ENCODE measurements at places on chromosomes 2 and 18.
A peak's percentile ranks its signal among the peaks of the same experiment; 100 is the strongest.

DNA sequence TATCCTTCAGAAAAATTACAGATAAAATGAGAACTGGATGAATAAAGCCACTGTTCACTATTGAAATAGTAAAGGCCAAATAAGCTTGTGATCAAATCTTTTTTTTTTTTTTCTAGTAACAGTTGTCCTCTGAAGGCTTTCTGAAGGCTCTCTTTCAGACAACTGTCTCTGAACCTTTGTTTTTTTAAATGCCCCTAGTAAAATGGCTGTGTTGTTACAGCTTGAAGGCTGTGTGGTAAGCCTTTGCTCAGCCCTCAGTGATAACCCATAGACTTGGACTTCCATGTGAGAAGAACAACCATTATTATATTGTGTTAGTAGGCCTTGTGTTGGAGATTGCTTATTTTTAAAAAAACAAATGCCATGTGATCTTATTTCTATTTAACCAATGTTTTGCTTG is 17.6 kb downstream of the FMNL2 start:
- DNase-seq = no peak

- no peak for DNase-seq
These were observed 146.3 kb upstream of the RIOK3 start for GRCh38 chr18:23306822-23307221.

GRCh38 chr2:235006986-235007385 is 55.2 kb downstream of the SH3BP4 start:
- DNase-seq = no peak

DNA sequence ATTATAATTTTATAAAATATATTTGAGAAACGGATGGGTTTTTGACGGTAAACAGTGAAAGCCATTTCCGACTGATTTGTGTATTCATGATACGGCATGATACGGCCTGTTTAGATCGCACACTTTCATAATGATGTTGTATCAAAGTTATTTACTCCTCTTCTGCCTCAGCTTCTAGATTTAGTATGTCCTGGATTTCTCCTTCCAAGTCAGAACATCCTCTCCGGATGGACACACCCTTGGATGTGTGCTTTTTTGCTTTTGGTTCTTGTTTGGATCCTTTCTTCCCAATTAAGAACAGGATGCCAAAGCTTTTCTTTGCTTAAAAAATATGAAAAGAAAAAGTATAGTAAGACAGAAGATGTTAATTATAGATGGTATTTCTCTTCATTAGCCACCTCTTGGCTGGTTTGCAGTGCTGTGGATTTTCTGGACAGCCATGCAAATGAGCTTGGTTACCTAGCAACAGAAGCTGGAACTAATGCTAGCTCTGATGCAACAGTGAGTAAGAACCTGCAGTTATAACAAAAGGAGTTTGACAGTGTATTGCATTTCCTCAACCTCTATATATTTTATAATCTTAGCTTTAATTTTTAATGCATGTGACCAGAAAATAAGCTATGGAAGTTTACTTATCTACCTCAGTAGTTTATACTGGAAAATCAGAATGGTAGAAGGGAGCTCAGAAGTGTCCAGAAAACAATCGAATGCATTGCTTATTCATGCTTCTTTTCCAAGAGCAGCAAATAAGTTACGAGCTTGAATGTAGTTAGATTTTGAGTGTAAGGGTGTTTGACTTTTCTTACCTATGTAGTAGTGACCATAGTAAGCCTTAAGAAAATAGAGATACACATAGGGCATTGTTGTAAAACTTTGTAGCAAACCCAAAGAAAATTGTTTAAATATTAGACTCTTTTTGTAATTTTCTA is 27.9 kb downstream of the RMND5A start:
- DNase-seq = no peak

DNA sequence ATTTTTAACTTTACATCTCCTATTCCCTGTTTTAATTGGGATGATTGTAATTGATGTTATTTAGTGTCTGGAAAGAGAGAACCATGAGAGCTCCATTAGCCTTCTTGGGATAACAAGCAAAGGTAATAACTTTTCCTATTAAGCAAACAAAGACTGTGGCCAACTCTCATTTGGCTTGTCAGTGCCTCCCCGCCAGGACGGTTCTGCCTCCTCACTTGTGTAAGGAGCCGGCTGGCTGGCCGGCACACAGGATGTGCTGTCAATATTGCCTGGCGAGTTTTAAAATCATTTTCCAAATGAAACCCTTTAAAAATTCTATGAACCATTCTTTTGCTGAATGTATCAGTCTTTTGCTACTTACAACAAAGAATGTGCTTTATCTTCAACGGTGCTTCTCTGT is 898.3 kb downstream of the CPS1 start:
- no peak for DNase-seq

DNA sequence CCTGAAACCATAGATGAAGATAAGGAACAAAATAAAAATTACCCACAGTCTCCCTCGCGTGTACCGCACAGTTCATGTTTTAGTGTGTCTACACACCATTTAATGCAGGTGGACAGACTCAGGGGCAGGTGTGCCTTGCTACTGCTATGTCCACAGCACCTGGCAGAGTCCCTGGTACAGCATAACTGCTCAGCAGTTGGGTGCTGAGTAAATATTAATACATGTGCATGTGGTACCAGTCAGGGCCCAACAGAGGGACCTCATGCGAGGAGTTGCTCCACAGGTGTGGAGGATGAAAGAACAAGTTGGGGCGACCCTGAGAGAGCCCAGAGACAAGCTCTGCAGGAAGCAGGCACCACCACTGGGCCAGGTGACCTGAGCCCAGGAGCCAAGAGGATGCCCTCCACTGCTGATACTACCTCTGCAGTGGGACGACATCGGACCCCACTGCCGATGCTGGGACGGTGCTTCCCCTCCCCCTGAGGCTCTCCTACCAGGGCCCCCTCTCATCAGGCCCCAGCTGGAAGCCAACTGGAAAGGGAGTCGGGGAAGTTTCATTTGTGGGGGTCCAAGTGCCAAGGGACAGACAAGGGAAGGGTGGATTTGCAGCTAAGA is 100.8 kb downstream of the NEDD4L start:
- no peak for DNase-seq

GRCh38 chr18:73047688-73048087 is 179.9 kb upstream of the NETO1 start:
- no peak for DNase-seq

DNA sequence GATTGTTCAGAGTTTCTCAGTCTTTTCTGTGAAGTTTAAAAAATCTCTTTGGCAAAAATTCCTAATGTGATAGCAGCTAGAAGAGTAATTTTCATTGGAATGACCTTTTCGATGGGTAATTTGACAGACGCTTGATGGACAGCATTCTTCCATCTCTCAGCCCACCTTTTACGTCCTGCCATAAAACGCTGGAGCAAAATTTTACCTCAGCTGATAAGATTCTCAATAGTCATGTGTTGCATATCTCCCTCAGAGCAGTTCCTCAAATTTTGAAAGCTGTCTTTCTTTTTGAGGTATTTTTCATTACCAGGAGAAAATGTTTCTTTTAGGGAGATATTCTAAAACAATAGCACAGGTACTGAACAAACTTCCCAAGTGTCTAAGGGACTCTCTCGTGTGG is 441.4 kb downstream of the PARD3B start:
- DNase-seq = no peak

- DNase-seq = no peak
These were observed 78.1 kb downstream of the AAK1 start for GRCh38 chr2:69565431-69565839.

- no peak for DNase-seq
These were observed 11.9 kb downstream of the TEX51 start for GRCh38 chr2:126910637-126911036.

DNA sequence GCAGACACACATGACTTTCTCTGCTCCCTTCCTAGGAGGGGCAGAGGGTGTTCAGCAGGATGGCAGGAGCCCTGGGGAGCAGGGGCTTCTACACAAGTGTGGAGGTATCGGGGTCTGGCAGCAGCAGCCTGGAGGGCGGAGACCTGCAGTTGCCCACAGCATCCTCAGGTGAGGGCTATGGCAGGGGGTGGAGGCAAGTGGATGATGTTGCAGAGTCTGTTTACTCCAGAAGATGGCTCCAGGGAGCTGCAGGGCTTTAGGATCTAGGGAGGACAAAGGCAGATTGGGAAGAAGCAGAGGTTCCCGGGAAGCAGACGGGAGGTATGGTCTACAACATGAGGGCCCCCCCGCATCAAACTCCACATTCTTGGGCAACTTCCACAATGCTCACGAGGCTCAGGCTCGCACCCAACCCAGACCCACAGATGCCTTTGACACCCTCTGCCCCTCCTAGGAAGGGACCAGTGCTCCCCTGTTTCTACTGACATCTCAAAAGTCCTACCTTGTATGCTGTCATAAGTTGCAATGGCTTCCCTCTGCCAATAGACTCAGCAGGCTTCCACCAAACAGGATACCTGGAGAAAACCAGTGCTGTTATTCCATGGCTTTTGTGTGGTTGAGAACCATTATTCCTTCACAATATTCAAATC is 12.0 kb upstream of the ATP6V1C2 start:
- DNase-seq = no peak

DNA sequence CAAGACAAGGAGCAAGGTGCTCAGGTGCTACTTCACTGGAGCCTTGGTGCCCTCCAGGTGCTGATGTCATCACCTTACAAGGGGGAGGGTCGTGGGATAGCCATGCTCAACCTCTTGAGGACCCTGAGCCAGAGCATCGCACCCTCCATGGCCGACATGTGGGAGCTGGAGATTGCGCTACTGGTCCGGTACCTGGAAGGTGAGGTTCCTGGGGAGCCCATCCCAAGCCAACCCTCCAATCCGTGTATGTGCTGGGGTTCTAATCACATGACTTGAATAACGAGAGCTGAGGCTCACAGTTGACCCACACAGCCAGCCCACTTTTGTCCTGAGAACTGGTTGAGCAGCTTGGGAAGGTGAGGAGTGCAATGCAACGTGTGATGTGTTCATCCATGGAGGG is 25.9 kb downstream of the MROH2A start:
- DNase-seq = no peak

- DNase-seq = no peak
These were observed 19.2 kb upstream of the UGP2 start for GRCh38 chr2:63822478-63822877.

- DNase-seq = no peak
These were observed 38.7 kb downstream of the LCT start for GRCh38 chr2:135798275-135798705.

GRCh38 chr18:77151772-77152520 is 19.4 kb upstream of the MBP start:
- no peak for DNase-seq

- no peak for DNase-seq
These were observed 142.7 kb downstream of the CYP26B1 start for GRCh38 chr2:72004976-72005375.

DNA sequence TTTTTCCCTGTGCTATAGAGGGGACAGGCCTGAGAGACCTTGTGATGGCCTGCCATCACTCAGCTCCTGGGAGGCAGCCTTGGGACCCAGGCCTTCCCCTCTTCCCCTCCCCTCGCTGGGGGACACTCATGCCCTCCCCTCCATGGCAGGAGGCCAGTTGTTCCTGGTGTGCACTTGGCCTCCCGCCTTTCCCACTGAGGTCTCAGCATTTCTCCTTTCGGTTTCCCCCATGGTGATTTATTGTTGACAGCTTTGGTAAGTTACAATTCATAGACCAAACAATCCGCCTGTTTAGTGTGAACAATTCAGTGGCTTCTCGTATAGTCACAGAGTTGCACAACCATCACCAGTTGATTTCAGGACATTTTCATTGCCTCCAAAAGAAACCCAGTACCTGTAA is 10.2 kb upstream of the CNDP1 start:
- no peak for DNase-seq

- DNase-seq = no peak
These were observed 7.6 kb downstream of the GPATCH11 start for GRCh38 chr2:37091873-37092272.

- peak; percentile 67 for DNase-seq
These were observed 766 bp downstream of the MAP3K2 start for GRCh38 chr2:127386764-127387654.

DNA sequence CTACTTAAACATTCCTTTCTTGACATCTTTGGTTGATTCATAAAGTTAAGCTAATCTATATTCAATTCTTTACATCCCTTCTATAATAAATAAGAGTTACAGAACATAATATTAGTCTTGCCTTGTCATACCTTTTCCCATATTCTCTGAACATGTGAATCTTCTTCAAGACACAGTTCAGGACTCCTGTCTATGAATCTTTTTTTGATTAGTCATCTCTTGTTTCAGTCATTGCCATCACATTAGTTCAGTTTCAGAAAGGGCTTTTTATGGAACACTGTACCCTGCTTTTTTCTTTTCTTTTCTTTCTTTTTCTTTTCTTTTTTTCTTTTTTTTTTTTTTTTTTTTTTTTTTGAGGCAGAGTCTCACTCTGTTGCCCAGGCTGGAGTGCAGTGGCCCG is 181.2 kb downstream of the UBE2E3 start:
- no peak for DNase-seq

GRCh38 chr2:143433251-143433650 is 304.0 kb downstream of the ARHGAP15 start:
- DNase-seq = no peak

- DNase-seq = peak; percentile 53
These were observed 133.6 kb downstream of the SP3 start for GRCh38 chr2:173831312-173832229.
